ENCODE measurements at places on chromosomes 3 and 15.

- no peak for DNase-seq
Measured at GRCh38 chr3:16378415-16378814, 113.4 kb downstream of the OXNAD1 start.

- no peak for DNase-seq
Measured at GRCh38 chr15:45585069-45585791, 1.9 kb upstream of the BLOC1S6 start.

- no peak for DNase-seq
Measured at GRCh38 chr15:24761704-24762302, 86.2 kb downstream of the NPAP1 start.

DNA sequence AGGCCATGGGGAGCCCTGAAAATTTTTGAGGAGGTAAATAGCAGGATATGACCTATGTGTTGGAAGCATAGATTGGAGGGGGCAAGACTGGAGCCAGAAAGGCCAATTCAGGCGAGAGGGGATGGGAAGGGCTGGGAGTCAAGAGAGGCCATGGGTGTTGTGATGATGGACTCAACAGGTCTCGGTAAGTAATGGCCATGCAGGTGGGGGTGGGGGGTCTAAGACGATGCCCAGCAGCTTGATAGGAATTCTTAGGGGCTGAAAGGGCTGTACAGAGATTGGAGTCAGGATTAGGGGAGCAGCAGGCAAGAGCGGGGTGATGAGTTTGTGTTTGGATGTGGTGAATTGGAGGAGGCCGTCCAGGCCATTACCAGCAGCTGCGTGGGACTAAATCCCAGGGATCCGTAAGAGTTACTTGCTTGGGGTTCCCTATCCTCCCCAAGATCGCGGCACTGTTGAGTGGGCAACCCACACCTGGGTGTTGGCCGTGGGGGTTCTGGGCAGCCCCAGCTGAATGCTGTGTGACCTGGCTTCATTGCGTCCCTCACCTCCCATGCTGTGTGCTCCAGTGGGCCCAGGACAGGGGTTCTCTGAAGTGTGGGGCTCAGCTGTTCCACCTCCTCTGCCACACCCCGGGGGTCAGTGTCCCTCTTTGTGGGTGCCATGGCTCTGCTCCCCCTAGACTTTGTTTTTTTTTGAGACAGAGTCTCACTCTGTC lies 41.8 kb upstream of the CHRNB4 start:
- no peak for DNase-seq

DNA sequence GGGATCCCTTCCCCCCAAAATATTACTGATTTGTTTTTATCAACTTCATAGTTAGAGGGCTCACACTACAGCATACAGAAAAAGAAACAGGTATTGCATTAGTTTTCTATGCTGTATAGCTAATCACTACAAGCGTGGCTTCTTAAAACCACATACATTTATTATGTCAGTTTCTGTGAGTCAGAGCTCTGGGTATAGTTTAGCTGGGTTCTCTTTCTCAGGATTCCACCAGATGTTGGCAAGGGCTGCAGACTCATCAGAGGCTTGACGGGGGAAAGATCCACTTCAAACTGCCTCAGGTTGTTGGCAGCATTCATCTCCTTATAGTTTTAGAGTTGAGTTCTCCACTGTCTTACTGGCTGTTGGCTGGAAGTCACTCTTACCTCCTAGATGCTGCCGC lies 328.0 kb downstream of the NLGN1 start:
- no peak for DNase-seq

- no peak for DNase-seq
Measured at GRCh38 chr15:39997031-39997430, 42.0 kb downstream of the SRP14 start.
